ENCODE measurements at places on chromosomes 5 and 9.

- no peak for DNase-seq
Observed at GRCh38 chr5:95928724-95929253, 32.9 kb downstream of the ELL2 start.

- DNase-seq, result peak; percentile 26
Observed at GRCh38 chr5:13660072-13660471, 284.4 kb downstream of the DNAH5 start.

GRCh38 chr5:138274189-138274853, at the start of gene GFRA3:
Gene GFRA3, minus strand, starts transcription at chr5:138274621. Its CDS starts 197 bp downstream, at chr5:138274424.
- DNase-seq, result no peak

DNA sequence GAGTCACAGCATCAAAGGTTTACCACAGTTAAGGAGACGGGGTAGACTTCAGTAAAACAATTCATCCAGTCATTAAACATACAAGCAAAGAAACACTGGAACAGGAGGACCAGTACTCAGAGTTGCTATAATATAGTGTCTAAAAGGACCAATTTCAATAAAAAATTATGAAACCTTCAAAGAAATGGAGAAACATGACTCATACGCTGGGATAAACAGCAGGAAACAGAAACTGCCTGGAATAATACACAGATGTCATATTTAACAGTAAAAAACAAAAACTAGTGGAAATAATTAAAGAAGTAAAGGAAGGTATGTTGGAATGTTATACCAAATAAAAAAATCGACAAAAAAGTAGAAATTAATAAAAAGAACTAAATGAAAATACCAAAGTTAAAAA, 1075.9 kb downstream of the NR2F1-AS1 start:
- DNase-seq, result no peak
